ENCODE measurements at places on chromosomes 1 and 21.

- H3K4me1 ChIP-seq = no peaks in the 10 kb centered on the region
- H3K27ac ChIP-seq = no peak overlapping the region
- H3K27me3 ChIP-seq = no peaks in the 10 kb centered on the region
- no peaks in the 10 kb centered on the region for H3K36me3 ChIP-seq
Observed at GRCh38 chr1:215865060-215865459, 298.0 kb downstream of the KCTD3 start.

- peak overlapping the region; percentile 51 for H3K4me3 ChIP-seq
- H3K27me3 ChIP-seq = no peaks in the 10 kb centered on the region
- no peak overlapping the region for H3K27ac ChIP-seq
- peaks cover 9% of the 10 kb centered on the region for H3K4me1 ChIP-seq
Observed at GRCh38 chr1:11719313-11720032, 16.5 kb upstream of the AGTRAP start.

GRCh38 chr1:17540255-17541001, 930 bp downstream of the ARHGEF10L start:
- H3K36me3 ChIP-seq = peaks cover 8% of the 10 kb centered on the region
- DNase-seq = peak; percentile 95
- H3K27me3 ChIP-seq = no peaks in the 10 kb centered on the region

DNA sequence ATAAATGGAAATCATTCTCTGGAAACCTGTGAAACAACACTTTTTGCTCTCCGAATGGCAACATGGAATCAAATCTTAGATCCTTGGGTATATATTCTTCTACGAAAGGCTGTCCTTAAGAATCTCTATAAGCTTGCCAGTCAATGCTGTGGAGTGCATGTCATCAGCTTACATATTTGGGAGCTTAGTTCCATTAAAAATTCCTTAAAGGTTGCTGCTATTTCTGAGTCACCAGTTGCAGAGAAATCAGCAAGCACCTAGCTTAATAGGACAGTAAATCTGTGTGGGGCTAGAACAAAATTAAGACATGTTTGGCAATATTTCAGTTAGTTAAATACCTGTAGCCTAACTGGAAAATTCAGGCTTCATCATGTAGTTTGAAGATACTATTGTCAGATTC, 45.7 kb downstream of the PTGFR start:
- no peaks in the 10 kb centered on the region for H3K27me3 ChIP-seq
- peaks cover 3% of the 10 kb centered on the region for H3K36me3 ChIP-seq
- no peaks in the 10 kb centered on the region for H3K4me1 ChIP-seq
- no peak overlapping the region for H3K4me3 ChIP-seq

DNA sequence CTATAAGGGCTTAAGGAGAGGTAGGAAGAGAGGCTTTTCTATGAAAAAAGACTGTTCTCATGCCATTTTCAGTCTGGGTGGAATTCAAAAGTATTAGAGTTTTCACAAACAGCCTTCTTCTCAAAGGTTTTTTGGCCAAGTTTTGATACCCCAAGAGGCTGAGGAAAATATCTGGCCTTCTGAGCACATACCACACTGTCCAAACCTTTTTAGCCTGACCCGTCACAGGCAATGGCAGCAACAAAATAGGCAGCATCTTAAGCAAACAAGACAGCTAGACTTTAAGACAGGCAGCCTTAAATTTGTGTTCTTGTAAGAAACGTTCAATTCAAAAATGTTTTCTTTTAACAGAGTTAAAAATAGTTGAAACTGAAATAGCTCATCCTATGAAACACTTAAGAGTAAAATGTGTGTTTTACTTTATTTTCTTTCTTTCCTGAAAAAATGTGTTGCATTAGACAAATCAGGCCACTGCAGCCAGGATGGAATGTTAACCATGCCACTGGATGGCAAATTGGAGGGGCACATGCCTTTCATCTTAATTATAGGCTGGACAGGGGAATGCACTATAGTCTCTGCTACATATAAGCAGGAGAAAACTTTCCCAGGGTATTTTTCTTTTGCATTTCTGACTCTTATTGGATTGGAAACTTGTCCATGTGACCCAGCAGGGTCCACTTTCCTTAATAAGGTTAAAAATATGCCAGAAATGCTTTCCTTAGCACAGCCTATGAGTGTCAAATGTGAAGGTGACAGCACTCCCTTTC, 315.0 kb downstream of the TGFB2 start:
- no peak for DNase-seq
- H3K27ac ChIP-seq = no peak overlapping the region
- 0 out of 2 replicates have a peak, but pooled peaks cover under 1% of the 10 kb centered on the region for H3K4me1 ChIP-seq
- no peak overlapping the region for H3K4me3 ChIP-seq
- no peaks in the 10 kb centered on the region for H3K36me3 ChIP-seq

- peaks cover 43% of the 10 kb centered on the region for H3K4me1 ChIP-seq
- DNase-seq = no peak
- H3K27me3 ChIP-seq = no peaks in the 10 kb centered on the region
- peak overlapping the region; percentile 14 for H3K27ac ChIP-seq
- H3K36me3 ChIP-seq = no peaks in the 10 kb centered on the region
Observed at GRCh38 chr1:164759979-164760469, 201.0 kb downstream of the PBX1 start.

DNA sequence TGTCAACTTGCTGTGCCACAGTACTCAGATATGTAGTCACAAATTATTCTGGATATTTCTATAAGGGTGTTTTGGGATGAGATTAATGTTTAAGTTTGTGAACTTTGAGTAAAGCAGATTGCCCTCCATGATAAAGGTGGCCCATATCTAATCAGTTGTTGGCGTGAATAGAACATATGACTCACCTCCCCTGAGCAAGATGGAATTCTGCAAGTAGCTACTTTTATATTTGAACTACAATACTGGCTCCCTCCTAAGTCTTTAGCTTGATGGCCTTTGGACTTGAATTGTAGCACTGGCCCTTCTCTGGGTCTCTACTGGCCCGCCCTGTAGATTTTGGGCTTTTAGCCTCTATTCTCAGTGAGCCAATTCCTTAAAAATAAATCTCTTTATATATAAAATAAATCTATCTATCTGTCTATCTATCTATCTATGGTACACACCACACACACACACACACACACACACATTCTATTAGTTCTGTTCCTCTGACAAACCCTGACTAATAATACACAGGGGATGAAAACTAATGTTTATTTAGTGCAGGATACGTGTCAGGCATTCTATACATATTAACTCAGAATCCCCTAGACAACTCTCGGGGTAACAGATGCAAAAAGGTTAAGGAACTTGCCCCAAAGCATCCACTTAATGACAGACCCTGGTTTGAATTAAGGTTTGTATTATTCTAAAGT, 37.9 kb upstream of the PDC start:
- no peak overlapping the region for H3K4me3 ChIP-seq
- no peak for DNase-seq
- H3K36me3 ChIP-seq = no peaks in the 10 kb centered on the region
- H3K27ac ChIP-seq = no peak overlapping the region
- H3K27me3 ChIP-seq = no peaks in the 10 kb centered on the region
- peaks cover 18% of the 10 kb centered on the region for H3K4me1 ChIP-seq

GRCh38 chr1:168755800-168756418, 26.9 kb upstream of the DPT start:
- no peak overlapping the region for H3K4me3 ChIP-seq
- H3K27me3 ChIP-seq = no peaks in the 10 kb centered on the region
- no peak for DNase-seq
- no peaks in the 10 kb centered on the region for H3K4me1 ChIP-seq
- H3K27ac ChIP-seq = no peak overlapping the region

DNA sequence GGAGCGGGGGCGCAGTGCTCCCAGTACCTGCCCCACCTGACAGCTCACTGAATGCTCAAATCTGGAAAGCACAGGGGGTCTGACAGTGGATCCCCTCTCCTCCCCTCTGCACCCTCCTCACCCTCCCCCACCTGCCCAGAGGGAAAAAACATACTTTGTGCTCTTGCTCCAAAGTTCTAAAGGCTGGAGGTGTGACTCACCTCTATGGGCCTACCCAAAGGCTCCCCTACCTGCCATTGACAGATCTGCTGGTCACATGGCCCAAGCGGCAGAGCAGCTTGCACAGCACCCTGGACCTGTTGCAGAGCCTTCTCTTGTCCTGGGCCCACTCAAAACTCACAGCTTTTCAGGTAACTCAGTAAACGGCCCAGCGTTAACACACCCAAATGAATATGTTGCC, 55.7 kb downstream of the ADSS2 start:
- no peak for DNase-seq
- peaks cover 8% of the 10 kb centered on the region for H3K36me3 ChIP-seq
- no peaks in the 10 kb centered on the region for H3K27me3 ChIP-seq
- H3K27ac ChIP-seq = no peak overlapping the region
- no peak overlapping the region for H3K4me3 ChIP-seq
- H3K4me1 ChIP-seq = peaks cover 17% of the 10 kb centered on the region

DNA sequence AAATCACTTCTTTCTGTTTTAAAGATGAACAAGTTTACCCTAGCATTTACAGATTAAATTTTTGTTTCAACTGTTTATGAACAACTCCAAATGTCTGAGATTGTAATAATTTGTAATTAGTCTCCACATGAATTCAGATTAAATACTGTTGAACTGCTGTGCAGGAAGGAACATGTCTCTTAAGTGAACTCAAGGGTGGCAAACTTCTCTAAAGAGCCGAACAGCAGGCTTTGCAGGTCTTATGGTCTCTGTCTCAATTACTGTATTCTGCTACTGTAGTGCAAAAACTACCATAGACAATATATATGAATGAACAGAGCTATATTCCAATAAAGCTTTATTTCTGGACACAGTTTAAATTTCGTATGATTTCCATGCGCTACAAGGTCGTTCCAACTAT, 6.6 kb downstream of the RSBN1 start:
- no peak overlapping the region for H3K4me3 ChIP-seq
- peaks cover 6% of the 10 kb centered on the region for H3K36me3 ChIP-seq
- no peaks in the 10 kb centered on the region for H3K27me3 ChIP-seq
- DNase-seq = no peak
- H3K27ac ChIP-seq = no peak overlapping the region

DNA sequence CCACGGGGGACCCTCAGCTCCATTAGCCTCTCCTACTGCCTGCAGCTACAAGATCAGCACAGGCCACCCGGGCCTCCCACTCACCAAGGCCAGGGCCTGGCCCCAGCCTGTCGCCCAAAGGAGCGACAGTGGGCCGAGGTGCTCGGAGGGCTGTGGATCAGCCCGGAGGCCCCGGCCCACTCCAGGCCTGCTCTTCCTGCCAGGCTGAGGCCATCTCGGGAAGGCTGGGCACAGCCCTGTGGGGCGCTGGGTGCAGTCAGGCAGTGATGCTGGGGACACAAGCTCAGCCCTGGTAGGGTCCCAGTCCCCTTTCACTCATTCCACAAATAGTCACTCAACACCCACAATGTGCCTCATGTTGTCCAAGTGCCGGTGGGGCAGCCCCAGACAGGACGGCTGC, 58.8 kb downstream of the CASZ1 start:
- peaks cover 54% of the 10 kb centered on the region for H3K4me1 ChIP-seq
- H3K27me3 ChIP-seq = no peaks in the 10 kb centered on the region
- no peak overlapping the region for H3K4me3 ChIP-seq

- H3K27ac ChIP-seq = no peak overlapping the region
- peaks cover 5% of the 10 kb centered on the region for H3K36me3 ChIP-seq
- no peaks in the 10 kb centered on the region for H3K27me3 ChIP-seq
- H3K4me3 ChIP-seq = no peak overlapping the region
Observed at GRCh38 chr1:52153010-52153409, 11.1 kb downstream of the ZFYVE9 start.

- no peak overlapping the region for H3K4me3 ChIP-seq
- peaks cover 58% of the 10 kb centered on the region for H3K4me1 ChIP-seq
- DNase-seq = no peak
- peak overlapping the region; percentile 100 for H3K27ac ChIP-seq
Observed at GRCh38 chr1:43552813-43553212, 22.1 kb downstream of the PTPRF start.

- no peaks in the 10 kb centered on the region for H3K4me1 ChIP-seq
- peaks cover 41% of the 10 kb centered on the region for H3K36me3 ChIP-seq
- no peak overlapping the region for H3K4me3 ChIP-seq
- H3K27me3 ChIP-seq = no peaks in the 10 kb centered on the region
- no peak overlapping the region for H3K27ac ChIP-seq
- peak; percentile 9 for DNase-seq
Observed at GRCh38 chr21:45281411-45282282, 6.0 kb downstream of the POFUT2 start.
